NCI-H187 (cell line): ENCODE measurements at places on chromosomes 2 and 18.

GRCh38 chr2:234044157-234044556 lies 6.3 kb upstream of the SPP2 start:
- DNase-seq: no peak

- DNase-seq: no peak
These were observed 3.9 kb downstream of the TAF1B start for GRCh38 chr2:9847140-9847539.

GRCh38 chr18:10872304-10872703 lies 277.1 kb downstream of the PIEZO2 start:
- DNase-seq: no peak

GRCh38 chr18:25814841-25815458 lies 275.5 kb downstream of the SS18 start:
- no peak for DNase-seq

- DNase-seq: no peak
These were observed 6.3 kb downstream of the RAB12 start for GRCh38 chr18:8615397-8616027.

- DNase-seq: no peak
These were observed 36.2 kb downstream of the AMER3 start for GRCh38 chr2:130791617-130791939.

DNA sequence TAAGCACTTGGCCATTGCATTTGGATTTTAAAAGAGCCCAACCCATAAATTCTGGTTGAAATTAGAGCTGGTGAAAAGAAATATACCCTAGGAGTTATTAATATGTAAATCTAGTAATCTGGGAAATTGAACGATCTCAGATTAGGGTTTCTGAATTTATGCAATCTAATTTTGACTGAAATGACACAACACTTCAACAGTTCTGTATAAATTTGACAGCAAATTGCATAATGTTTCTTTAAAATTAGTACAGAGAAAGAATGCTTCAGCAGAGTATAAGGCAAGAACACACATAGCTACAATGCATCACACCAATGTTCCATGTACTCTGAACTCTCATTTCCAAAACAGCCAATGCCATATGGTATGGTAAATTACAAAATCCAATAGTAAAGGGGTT lies 201.5 kb upstream of the ITGA4 start:
- DNase-seq: no peak

- no peak for DNase-seq
These were observed 401.0 kb downstream of the SUCLG1 start for GRCh38 chr2:84057917-84058560.

DNA sequence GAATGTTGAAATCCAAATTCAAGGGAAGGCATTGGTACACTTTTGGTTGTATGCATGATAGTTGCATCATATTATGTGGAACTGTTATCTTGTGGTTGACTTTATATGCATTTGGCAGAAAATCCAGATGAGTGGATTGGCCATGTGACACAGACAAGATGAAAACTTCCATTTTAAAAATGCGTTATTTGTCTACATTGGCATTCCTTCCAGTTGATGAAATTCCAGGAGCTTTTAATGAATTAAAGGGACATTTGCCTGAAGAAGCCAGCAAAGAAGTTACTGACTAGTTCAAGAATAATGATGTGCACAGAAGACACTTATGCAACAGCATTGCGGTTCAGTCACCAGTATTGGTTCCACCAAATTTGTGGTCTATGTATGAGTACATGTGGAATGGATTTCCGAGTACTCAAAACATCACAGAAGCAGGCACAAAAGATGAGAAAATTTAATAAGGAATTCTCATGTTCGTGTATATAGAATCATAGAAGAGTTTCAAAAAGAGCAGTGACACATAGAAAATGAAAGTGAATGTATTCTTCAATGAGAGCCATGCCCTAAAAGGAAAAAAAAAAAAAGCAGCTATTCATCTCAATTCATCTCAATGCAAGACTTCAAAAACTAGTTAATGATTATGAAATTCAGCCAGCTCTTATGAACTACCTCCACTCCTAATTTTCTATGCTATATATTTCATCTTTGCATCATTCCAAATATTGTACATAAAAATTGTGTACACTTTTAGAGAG lies 232.1 kb downstream of the RBM43 start:
- no peak for DNase-seq

- no peak for DNase-seq
These were observed 33.8 kb upstream of the POU3F3 start for GRCh38 chr2:104820126-104820525.

DNA sequence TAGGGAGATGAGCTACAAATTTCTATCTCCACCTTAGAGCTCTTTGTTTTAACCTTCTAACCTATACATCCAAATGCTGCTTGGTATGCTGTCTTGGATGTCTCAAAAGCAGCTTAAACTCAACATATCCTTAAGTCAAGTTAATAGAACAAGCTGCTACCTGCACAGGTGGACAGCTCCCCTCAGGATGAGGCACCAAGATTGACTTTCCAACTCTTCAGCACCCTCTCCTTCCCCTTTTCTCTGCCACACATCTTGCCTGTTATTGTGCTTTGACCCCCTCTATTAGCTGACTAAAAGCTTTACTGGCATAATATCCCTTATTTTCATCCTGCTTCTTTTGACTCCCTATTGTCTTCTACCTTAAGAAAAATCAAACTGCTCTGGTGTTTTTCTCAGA lies 448.1 kb upstream of the MEX3C start:
- DNase-seq: no peak

DNA sequence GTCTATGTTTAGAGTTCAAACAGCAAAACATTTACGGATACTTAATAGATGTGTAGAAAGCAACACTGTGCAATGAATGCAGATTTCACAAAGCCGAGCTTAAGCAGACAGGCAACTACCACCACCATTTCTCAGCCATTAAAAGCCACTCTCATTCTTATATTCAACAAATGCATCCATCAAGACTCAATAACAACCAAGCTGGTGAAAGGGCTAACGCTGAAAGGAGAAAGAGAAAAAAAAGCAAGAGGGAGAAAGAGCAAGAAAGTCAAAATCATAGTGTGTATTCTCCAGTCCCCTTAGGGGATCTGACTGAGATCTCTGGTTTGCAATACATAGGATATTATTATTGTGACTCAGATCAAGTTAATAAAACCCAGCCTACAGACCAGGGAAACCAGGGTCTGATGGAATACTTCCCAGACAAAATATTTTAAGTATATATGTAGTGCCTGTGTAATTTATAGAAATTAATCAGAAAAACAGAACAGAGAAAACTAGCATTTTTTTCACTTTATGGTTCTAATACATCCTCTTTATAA lies 14.1 kb downstream of the SATB2 start:
- no peak for DNase-seq

GRCh38 chr2:113977060-113977659 lies 87.3 kb downstream of the ACTR3 start:
- no peak for DNase-seq

DNA sequence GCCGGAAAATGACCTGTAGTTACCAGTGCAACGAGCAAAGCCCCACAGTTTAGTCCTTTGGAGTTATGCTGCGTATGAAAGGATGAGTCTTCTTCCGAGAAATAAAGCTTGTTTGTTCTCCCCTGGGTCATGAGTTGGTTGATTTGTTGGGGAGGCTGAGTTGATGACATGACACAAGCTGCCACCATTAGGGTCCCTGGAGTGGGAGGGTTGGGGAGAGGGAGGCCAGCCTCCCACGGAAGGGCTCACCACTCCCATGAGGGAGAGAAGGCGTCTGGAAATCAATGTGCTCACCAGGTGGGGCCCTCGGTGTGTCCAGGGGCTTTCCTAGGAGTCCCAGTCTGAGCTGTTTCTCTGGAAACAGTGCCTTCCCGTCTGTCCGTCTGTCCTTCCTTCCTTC lies 7.4 kb upstream of the DGKD start:
- DNase-seq: no peak

GRCh38 chr2:128727914-128728313 lies 409.2 kb upstream of the HS6ST1 start:
- no peak for DNase-seq

DNA sequence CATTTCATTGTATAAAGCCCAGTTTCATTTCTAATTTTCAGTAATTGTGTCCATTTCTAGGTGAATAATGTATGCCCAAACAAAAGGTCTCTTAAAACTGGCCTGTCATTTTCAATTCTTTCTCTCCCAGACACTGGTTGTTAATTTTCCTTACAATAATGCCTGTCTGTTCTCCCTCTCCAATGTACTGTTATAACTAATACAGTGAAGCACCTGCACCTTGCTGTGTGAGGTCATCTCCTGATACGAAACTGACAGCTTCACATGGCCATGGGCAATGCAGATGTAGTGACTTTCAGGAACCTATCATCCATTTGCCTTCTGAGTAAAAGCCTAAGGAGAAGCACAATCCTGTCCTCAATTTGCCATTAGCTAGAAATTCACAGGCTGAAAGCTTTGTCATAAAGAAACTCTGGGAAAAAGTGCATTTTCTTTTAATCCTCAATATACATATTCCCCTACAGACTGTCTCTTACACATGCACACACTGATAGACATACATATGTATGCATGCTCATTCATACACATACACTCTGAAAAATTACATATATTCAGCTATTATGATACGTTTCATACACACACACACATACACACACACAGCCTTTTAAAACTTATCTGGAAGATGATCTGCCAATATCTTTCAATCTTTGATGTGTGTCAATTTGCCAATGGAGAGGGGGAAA lies 1030.3 kb downstream of the TDRD15 start:
- DNase-seq: no peak

DNA sequence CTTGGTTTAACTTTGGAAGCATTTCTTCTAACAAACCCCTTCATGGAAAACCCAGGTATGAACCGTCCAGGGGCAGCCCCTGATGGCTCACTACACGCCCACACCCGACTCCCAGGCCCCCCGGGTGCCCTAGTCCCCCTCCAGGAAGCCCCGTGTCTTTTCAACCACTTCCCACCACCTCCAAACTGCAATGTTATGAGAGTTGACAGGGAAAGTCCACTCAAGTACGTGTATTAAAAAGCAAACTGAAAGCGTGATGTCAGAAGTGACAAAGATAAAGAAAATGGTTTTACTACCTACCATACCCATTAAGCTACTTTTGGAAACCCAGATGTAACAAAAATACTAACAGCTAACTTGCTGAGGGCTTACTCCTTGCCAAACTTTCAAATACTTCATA lies 51.5 kb downstream of the L3MBTL4 start:
- DNase-seq: no peak

- no peak for DNase-seq
These were observed 214.4 kb downstream of the TMX3 start for GRCh38 chr18:68500556-68500955.

DNA sequence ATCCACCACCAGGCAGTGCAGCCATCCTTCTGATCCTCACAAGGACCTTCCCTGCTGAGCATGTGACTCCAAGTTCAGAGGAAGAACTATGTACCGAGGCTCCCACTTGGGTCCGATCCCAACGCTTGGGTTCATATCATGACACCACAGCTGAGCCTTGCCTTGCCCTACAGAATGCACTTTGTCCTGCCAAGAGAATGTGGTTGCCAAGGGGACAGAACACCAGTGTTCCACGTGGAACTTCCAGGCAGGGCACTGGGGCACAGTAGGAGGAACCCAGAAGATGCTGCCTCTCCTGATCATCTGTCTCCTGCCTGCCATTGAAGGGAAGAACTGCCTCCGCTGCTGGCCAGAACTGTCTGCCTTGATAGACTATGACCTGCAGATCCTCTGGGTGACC lies at the start of gene TEX51:
Gene TEX51 (plus strand): TSS at position 255 of the 400 bp plus-strand sequence. CDS start 29 bp downstream, at position 284.
- DNase-seq: no peak

GRCh38 chr2:70920367-70920715 lies 15.4 kb upstream of the ATP6V1B1 start:
- DNase-seq: no peak

DNA sequence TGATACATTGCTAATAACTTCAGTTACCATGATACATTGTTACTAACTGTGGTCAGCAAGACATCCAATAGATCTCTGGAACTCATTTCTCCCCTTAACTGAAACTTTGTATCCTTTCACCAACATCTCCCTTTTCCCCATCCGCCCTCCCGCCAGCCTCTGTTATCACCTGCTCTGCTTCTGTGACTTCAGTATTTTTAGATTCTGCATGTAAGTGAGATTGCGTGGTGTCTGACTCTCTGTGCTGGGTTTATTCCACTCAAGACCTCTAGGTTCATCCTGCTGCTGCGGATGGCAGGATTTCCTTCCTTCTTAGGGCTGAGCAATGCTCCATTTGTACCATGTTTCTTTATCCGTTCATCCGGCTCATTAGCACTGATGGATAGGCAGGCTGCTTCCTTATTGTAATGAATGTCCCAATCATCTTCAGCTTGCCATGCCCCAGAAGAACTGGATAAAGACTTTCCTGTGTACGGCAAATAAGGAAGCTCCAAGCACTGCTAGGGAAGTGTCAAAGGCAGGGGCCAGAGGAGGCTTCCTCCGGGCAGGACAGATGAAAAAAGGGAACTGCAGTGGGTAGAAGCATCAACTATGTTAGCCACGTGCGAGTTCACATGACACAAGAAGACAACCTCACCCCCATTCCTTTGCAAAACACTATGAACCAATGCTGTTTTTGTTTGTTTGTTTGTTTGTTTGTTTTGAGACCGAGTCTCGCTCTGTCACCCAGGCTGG lies 113.4 kb downstream of the EIPR1 start:
- DNase-seq: no peak

DNA sequence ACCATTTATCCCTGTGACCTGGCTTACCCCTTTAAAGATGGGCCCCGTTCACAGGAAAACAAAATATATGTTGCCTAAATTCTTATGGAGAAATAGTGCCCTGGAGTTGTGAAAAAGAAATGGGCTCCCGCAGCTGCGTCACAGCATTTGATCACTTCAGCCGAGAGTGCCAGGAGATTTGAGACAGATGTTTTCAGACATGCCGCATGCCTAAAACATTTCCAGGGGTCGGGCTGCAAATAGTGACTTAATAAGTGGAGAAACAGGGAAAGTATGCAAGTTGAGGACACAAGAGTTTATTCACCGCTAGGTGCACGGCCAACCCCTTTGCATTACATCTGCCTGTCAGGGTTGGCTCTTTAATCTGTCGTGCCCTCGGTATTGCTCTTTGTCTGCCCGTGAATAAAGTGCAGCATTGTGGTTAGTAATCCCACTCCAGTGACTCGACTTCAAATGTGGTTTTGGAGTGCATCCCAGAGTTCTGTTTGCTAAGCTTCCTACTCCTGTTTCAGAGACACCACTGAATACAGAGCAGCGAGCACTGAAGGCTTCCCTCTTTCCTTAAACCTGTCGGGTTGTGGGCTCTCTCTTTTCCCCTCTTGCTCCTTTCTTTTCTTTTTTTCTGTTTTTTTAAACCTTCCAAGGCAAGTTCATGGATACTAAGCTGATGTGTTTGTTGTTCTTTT lies 187.5 kb downstream of the LTBP1 start:
- peak; percentile 81 for DNase-seq

DNA sequence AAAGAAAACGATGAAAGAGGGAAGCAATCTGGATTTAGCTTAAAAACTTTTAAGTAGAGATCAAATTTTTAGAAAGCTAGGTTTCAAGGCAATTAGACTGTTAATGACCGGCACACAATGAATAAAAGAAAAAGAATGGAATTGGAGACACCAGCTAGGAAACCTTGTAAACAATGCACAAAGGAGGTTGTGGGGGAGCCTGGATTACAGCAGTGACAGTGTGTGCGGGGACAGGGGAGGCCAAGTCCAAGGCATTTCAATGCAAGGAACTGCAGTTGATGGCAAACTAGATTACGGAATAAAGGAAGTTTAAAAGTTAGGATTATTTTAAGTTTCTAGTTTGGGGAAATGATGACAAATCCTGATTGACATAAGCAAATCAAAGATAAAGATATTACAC lies 74.5 kb downstream of the DTNB start:
- no peak for DNase-seq

GRCh38 chr2:125573432-125573831 lies 1082.5 kb upstream of the GYPC start:
- DNase-seq: no peak
